ENCODE measurements at places on chromosomes 6 and 20. TPM values are rescaled to one million over a fixed set of nuclear protein-coding genes. Genes with fewer than 3 reads are reported as not detected.

BMP5 gene
- total RNA-seq, result 1.5 TPM

ULBP1 gene
- total RNA-seq, result 0.40 TPM

CST8 gene
- not detected for total RNA-seq

NRSN1 gene
- total RNA-seq, result 0.19 TPM

SOBP gene
- total RNA-seq, result 12.6 TPM

DDAH2 gene
- 94.3 TPM for total RNA-seq

C20orf202 gene
- not detected for total RNA-seq

ENTPD6 gene
- total RNA-seq, result 60.1 TPM

CRISP3 gene
- total RNA-seq, result not detected

NELFCD gene
- 58.9 TPM for total RNA-seq

Measured in neural progenitor cell (in vitro differentiated cells).